ENCODE measurements at places on chromosomes 2 and 18. TPM values are rescaled to one million over a fixed set of nuclear protein-coding genes. Genes with fewer than 3 reads are reported as not detected.

GRCh38 chr2:133887676-133888040 lies 319.4 kb upstream of the NCKAP5 start:
- no peak for DNase-seq

DNA sequence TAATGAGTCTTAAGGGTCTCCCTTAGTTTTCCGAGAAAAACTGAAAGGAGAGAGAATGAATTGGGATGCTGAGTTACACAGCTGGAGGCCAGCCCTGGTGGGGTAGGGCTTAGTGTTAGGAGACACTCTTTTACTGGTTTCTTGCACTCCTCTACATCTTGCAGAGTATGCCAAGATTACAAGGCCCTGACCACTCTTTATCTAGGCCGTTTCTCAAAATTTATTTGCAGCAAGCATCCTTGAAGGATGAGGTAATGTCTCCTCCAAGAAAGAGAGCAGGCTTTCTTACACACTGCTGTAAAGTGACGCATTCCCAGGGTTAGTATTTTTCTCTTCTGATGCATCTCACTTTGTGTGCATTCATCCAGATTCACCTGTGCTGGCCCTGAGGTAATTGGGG lies 166.2 kb downstream of the TDRD15 start:
- no peak for DNase-seq

GRCh38 chr18:60047556-60047955 lies 147.8 kb downstream of the PMAIP1 start:
- no peak for DNase-seq

DNA sequence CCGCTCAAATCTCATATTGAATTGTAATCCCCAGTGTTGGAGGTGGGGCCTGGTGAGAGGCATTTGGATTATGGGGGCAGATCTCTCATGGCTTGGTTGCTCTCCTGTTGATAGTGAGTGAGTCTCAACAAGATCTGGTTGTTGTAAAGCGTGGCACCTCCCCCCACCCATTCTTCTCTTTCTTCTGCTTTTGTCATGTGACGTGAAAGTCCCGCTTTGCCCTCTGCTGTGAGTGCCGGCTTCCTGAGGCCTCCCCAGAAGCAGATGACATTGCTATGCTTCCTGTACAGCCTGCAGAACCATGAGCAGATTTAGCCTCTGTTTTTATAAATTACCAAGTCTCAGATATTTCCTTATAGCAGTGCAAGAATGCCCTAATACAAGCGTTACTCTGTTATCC lies 673.8 kb downstream of the ADCYAP1 start:
- no peak for DNase-seq

DNA sequence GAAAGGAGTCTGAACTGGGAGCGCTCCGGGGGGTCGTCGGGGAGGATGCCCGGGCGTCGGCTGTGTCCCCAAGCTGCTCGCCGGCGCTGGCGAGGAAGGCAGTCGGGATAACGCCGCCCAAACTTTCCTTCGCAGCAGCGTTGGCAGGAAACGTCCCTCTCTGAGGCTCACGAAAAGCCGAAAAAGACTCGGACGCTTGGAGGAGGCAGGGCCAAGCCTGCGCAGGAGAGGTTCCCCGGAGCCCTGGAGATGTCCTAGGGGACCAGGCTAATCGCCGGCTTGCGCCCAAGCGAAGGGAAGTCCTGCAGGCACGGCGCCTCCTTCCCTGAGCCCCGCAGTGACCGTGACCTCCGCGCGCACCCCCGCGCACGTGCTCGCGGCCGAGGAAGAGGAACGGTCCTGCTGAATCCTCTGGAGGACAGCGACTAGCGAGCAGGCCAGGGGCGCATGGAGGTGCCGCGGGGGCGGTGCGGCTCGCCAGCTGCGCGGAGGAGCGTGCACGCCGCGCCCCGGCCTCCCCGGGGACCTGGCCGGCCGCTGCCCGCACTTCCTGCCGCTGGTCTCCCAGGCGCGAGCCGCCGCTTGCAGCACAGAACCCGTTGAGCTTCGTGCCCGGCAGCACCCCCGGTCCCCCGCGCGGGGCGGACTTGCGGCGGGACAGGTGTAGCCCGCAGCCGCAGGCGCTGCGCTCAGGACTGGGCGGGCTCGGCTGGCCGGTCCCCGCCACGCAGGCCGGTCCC lies at the start of gene SH3RF3:
TSS of gene SH3RF3 (plus strand) at position 590 of the 740 bp plus-strand sequence.
- no peak for DNase-seq

- DNase-seq, result peak; percentile 57
These were observed at the start of gene ZSWIM2 for GRCh38 chr2:186848873-186849578. Gene ZSWIM2 (minus strand): TSS chr2:186849170. CDS start chr2:186849130, 40 bp downstream.

- DNase-seq, result no peak
These were observed 221.7 kb downstream of the PAX3 start for GRCh38 chr2:222076973-222077690.

GRCh38 chr2:236177967-236178889 lies 10.0 kb upstream of the GBX2 start:
- DNase-seq, result peak; percentile 44

DNA sequence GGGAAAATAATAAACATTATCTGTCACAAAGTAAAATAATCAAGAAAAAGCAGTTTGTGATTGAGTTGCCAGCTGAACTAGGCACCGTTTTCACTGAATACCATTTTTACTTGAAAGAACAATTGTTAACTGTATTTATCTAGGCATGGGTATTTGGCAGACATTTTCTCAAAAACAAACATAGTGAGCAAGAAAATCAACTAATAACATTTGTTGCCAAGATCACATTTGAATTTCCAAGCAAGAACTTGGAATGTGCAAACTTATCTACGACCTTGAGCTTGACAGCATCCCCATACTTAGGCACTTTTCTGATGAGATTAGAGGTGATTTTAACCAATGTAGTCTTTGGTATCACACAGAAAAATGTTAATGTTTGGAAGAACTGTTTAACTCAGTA lies 16.7 kb downstream of the SS18 start:
- DNase-seq, result no peak

DNA sequence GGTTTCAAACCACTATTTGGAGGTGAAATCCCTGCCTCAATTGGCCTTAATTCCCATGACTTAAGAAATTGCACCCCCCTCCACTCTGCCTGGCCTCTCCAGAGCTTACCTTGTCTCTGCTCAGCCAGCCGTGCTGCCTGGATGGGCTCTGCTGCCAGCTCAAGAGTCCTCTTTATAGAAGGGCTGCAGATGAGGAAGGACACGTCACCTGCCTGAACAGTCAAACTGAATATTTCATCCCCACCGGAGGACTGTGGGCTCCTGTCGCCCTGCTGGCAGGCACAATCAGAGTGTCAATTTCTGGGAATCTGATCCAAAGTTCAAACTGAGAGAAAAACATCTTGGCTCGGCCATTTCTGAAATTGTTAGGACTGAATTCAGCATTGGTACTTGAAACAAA lies at the start of gene OTOS:
TSS of gene OTOS (minus strand) at position 148 of the 400 bp plus-strand sequence. CDS start 332 bp downstream, outside the sequence.
- no peak for DNase-seq

DNA sequence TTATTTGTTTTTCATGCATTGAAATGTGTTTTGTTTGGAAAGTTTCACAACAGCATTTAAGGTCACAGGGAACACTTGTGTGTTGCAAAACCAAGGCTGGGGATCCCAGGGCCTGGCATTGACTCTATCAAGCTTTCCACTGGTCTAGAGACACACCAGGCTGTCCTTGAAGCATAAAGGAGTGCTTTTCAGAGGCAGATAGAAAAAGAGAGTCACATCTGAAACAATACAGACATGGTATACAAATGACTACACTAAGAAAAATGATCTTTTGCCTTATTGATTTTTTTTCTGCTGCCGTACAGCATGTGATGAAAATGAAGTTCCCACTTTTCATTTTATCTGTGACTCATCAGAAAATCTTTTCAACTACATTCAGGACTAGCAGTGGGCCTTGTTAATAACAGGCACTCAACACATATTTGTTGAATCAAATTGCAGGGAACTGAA lies 61.9 kb upstream of the ZCCHC2 start:
- DNase-seq, result no peak

GRCh38 chr2:17056236-17056635 lies 390.6 kb upstream of the CYRIA start:
- DNase-seq, result no peak

GRCh38 chr18:46226461-46226860 lies 122.3 kb downstream of the HAUS1 start:
- DNase-seq, result no peak

- DNase-seq, result no peak
These were observed 214.6 kb upstream of the CXCR4 start for GRCh38 chr2:136332436-136333095.

GRCh38 chr2:30683236-30683956 lies 123.8 kb downstream of the CAPN13 start:
- no peak for DNase-seq

DNA sequence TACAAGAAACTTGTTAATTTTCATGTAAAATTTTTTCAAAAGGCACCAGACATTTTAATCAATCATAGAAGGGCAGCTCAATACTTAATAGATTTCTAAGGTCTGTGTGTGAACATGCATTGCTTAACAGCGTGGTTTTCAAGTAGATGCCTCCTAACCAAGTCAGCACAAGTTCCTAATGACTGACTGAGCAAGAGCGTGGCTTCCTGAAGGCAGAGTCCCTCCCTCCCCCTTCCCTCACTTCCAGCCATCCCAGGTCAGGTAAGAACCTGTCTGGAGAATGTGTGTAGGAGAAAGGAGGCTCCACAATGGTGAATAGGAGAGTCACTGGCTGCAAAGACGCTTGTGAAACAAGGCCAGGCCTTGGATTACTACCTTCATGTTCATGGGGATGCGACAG lies 33.5 kb upstream of the DAPL1 start:
- peak; percentile 32 for DNase-seq

- no peak for DNase-seq
These were observed 133.2 kb upstream of the ID2 start for GRCh38 chr2:8548619-8549150.

Gene TANK
- total RNA-seq, result 64.1 TPM

Gene OST4
- total RNA-seq, result 118 TPM

Gene FZD7
- total RNA-seq, result 48.7 TPM

Gene FKBP7
- total RNA-seq, result 12.6 TPM

Gene SERPINB12
- not detected for total RNA-seq

Gene APCDD1
- total RNA-seq, result 41.6 TPM

Gene SERPINB4
- not detected for total RNA-seq

Gene PLGLB1
- 13.8 TPM for total RNA-seq

Gene MRPL19
- 40.3 TPM for total RNA-seq
